ENCODE measurements at places on chromosomes 4 and X. TPM values are rescaled to one million over a fixed set of nuclear protein-coding genes. Genes with fewer than 3 reads are reported as not detected.

PGK1 gene
- total RNA-seq, result 92.8 TPM

BOD1L1 gene
- 46.0 TPM for total RNA-seq

CLCN5 gene
- 2.3 TPM for total RNA-seq

MAGEB3 gene
- not detected for total RNA-seq

DNA sequence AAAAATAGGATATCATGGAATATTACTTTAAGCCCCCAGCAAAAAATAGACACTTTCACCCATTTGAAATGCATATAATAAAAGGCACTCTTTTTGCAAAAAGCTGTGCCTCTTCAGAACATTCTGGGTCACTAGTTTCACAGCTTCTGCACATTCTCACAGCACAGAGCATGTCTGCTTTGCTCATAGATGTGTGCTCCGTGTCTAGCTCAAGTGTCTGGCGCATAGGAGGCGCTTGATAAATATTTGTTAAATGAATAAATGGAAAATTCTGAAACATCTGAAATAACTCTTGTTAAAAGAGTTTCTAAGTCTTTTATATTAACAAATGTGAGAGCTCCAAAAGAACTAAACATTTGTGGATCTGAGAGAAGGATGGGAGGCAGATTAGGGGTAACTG, 275.2 kb downstream of the PTTG2 start:
- DNase-seq, result peak; percentile 72
- no peak overlapping the region for H3K4me3 ChIP-seq
- no peaks in the 10 kb centered on the region for H3K36me3 ChIP-seq
- peak overlapping the region; percentile 65 for H3K27ac ChIP-seq
- H3K4me1 ChIP-seq, result peaks cover 33% of the 10 kb centered on the region
- H3K27me3 ChIP-seq, result no peaks in the 10 kb centered on the region

DNA sequence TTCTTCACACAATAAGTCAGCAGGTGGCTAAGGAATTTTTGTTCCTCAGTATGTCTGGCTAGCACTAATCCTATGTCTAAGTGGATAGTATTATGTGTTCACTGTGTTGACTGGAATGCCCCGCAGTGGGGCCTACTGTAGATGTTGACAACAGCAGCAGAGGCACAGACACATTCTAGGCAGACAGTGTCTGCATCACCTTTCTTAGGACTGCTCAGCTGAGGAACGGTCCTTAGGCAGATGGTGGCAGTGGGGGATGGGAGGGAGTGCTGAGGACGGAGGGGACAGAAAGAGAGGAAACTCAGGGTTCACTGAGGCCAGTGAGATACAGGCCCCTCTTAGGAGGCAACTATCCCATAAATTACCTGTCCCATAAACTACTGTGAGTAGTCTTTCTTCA, 44.6 kb upstream of the LEF1 start:
- no peak overlapping the region for H3K4me3 ChIP-seq
- H3K4me1 ChIP-seq, result no peaks in the 10 kb centered on the region
- H3K36me3 ChIP-seq, result no peaks in the 10 kb centered on the region
- no peak overlapping the region for H3K27ac ChIP-seq

MAGEE2 gene
- not detected for total RNA-seq

DNA sequence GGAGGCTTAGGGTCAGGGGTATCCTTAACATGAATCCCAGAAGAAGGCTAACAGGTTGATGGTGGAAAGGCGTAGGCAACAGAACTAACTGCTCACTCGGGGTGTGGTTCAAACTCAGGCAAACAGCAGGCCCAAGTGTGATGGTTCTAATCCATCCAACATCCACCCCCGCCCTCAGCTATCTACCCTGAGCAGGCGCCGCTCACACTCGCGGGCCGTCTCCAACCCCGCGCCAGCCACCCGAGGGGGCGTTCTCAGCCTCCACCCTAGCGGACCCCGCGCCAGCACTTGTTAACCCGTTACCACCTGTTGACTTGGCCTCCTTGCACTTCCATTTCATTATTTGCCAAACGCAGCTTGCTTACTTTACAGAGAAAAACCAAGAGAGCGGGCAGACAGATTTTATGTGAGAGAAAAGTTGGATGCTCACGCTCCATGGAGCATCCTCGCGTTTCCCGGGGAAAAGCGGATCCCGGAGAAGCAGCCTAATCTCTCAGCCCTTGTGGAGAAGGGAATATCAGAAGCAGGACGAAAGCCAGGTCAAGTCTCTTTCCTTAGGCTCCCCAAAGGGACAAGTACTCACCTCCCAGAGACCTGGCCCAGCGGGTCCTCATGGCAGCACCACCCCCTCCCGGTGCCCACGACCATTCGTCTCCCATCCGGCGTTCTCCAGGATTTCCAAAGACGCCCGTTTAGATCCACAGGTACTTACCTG, 773 bp downstream of the SNCA start:
- peaks cover 59% of the 10 kb centered on the region for H3K27me3 ChIP-seq
- no peak for DNase-seq
- H3K4me1 ChIP-seq, result peaks cover 23% of the 10 kb centered on the region
- peak overlapping the region; percentile 56 for H3K4me3 ChIP-seq
- H3K36me3 ChIP-seq, result no peaks in the 10 kb centered on the region
- peak overlapping the region; percentile 67 for H3K27ac ChIP-seq

DNA sequence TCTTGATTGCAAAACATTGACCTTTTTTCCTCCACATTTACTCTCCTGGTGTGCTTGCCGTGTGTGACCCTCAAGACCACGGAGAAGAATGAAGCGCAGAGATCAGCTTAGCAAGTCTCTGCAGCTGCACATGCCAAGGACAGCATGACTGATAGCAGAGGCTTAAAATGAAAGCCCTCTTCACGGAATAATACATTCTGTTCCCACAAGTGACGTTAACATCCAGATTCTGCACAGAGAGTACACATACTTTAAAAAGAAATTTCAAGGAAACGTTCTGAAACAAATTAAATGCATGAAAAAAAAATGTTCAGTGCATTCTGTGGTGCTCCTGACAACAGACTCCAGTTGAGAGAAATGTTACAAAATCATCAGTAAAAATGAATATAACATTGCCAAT, 60.9 kb downstream of the SLC7A11 start:
- no peaks in the 10 kb centered on the region for H3K4me1 ChIP-seq
- no peak overlapping the region for H3K27ac ChIP-seq
- no peak overlapping the region for H3K4me3 ChIP-seq

GRCh38 chr4:176845636-176846035, 52.9 kb upstream of the VEGFC start:
- no peak overlapping the region for H3K27ac ChIP-seq
- H3K4me1 ChIP-seq, result no peaks in the 10 kb centered on the region
- no peak overlapping the region for H3K4me3 ChIP-seq
- H3K36me3 ChIP-seq, result no peaks in the 10 kb centered on the region

PNMA3 gene
- total RNA-seq, result 0.36 TPM

DNA sequence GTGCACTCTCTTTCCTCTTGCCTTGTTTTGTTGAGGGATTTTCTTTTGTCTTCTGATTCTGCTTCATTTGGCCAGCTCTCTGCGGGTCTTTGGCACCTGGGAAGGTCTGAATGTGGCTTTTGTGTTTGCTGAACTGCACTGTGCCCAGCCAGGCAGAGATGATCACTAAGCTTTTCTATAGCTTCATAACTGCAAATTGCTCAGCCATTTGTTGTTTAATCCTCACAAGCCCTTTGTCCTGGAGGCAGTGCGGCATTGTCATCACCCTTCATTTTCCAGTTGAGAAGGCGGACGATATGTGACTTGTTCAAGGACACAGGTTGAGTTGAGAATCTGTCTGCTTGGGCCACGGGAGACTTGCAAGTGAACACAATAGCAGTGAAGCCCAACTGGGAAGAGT, 46.0 kb upstream of the SFRP2 start:
- DNase-seq, result no peak
- no peak overlapping the region for H3K4me3 ChIP-seq
- H3K36me3 ChIP-seq, result no peaks in the 10 kb centered on the region
- H3K27ac ChIP-seq, result no peak overlapping the region
- no peaks in the 10 kb centered on the region for H3K4me1 ChIP-seq
- H3K27me3 ChIP-seq, result no peaks in the 10 kb centered on the region

MAGEB16 gene
- total RNA-seq, result not detected

FAAH2 gene
- total RNA-seq, result 22.2 TPM

HPSE gene
- 0.54 TPM for total RNA-seq

GRCh38 chrX:121754301-121754700, 706.9 kb downstream of the GLUD2 start:
- H3K4me3 ChIP-seq, result no peak overlapping the region
- H3K4me1 ChIP-seq, result no peaks in the 10 kb centered on the region
- no peak for DNase-seq

AVPR2 gene
- total RNA-seq, result 1.1 TPM

DNA sequence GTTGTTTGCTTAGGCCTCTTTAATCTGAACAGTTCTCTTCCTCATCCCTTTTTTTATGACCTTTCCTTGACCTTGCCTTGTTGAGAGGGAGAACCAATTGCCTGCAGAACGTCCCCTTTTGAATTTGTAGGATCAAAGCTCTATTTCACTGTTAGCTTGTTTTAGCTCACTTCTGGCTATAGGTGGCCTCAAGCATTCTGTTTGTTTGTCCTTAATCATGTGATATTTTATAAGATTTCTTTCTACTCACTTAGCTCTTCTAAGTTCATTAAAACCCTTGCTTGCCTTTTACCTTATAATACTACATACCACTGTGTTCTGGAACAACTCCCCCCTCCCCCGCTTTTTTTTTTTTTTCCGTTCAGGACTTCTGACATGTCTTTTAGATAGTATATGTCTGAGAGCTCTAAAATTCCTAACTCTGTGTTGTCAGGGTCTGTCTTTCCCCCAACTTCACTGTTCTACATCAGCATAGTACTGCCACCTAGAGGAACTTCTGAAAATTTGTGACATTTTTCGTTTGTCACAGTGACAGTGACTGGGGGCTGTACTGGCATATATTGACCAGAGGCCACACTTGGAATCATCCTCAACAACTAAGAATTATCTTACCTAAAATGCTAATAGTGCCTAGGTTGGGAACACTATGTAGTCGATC, 128.5 kb downstream of the LARP7 start:
- DNase-seq, result no peak
- H3K36me3 ChIP-seq, result no peaks in the 10 kb centered on the region
- H3K4me3 ChIP-seq, result no peak overlapping the region
- no peaks in the 10 kb centered on the region for H3K27me3 ChIP-seq

DNA sequence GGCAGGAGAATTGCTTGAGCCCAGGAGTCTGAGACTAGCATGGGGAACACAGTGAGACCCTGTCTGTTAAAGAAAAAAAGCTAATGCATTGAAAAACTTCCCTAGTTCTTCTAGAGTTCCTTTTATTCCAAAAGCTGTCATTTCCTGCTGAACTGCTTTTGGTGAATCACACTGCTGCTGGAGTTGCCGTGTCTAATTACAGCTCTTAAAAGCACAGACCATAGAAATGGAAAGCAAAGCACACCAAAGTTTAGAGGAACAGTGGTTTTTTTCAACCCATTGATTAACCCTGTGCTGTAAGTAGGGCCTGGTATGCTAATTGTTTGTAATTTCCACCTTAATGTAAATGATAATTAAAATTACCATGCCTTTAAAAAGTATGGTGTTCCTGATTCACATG, 52.4 kb downstream of the SEPTIN11 start:
- no peak for DNase-seq
- no peaks in the 10 kb centered on the region for H3K27me3 ChIP-seq
- H3K4me3 ChIP-seq, result no peak overlapping the region

CXCL10 gene
- total RNA-seq, result not detected

DNA sequence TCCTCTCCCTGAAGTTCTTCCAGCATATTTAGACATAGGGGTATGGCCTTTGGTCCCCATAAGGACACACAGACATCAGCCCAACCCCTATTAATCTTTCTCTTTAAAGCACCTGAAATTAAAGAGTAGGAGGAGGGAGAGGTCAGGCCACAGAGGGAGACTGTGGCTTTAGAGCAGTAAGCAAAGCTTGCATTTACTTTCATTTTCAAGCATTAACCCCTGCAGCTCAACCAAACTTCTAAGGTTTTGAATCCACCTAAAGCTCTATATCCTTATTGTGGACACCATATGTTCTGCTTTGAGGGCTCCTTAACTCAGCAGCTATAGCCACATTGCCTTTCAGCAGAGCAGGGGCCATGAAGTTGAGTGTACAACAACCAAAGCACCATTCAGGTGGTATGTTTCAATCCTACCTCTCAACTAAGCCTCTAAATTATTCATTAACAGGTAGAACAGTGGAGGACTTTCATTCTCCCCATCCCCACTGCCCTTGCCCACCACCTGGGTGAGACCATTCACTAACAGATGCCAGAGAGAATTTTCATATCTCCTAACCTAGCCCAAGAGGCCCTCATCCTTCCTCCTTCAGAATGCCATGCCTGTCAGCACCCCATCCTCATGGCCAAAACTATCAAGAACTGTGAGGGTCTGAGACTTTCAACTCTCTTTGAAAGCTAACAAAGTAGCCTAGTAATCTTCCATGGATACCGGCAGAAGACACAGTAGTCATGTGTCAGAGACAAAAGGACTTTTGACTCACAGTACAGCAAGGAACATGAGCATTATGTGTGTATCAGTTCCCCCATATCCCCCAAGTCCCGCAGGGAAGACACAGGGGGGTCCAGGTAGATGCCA, 20.8 kb downstream of the LIN54 start:
- H3K4me3 ChIP-seq, result no peak overlapping the region
- H3K4me1 ChIP-seq, result no peaks in the 10 kb centered on the region
- no peaks in the 10 kb centered on the region for H3K27me3 ChIP-seq
- no peak for DNase-seq
- no peaks in the 10 kb centered on the region for H3K36me3 ChIP-seq

MAGEA6 gene
- total RNA-seq, result not detected

- H3K4me1 ChIP-seq, result no peaks in the 10 kb centered on the region
- H3K27ac ChIP-seq, result no peak overlapping the region
- no peaks in the 10 kb centered on the region for H3K36me3 ChIP-seq
- no peaks in the 10 kb centered on the region for H3K27me3 ChIP-seq
- no peak overlapping the region for H3K4me3 ChIP-seq
Observed at GRCh38 chrX:50167366-50167765, 33.4 kb downstream of the AKAP4 start.

DNA sequence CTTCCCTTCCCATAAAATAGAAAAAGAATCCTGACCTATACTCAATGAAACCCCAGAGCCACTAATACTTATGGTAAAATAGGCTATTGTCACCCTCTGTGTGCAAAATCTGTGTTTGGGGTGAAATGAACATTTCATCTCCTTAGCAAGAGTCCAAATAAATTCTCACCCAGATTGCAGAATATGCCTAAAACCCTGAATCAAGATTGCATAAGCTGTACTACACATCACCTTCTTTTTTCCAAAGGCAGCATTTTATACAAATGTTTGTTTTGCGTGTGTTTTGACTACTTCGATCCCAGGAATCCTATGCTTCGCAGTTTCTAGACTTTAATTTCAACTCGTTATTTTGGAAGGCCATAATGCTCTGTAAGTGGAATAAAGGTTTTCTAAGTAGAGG, 12.2 kb upstream of the HADH start:
- DNase-seq, result no peak
- no peak overlapping the region for H3K4me3 ChIP-seq
- no peak overlapping the region for H3K27ac ChIP-seq
- no peaks in the 10 kb centered on the region for H3K4me1 ChIP-seq

CT47B1 gene
- not detected for total RNA-seq
